ENCODE measurements at places on chromosomes 2 and 18. TPM values are rescaled to one million over a fixed set of nuclear protein-coding genes. Genes with fewer than 3 reads are reported as not detected.
A peak's percentile ranks its signal among the peaks of the same experiment; 100 is the strongest.

GRCh38 chr2:182887753-182888415 lies 21.4 kb upstream of the FRZB start:
- peaks cover 2% of the 10 kb centered on the region for H3K27me3 ChIP-seq
- H3K4me1 ChIP-seq, result no peaks in the 10 kb centered on the region
- no peak overlapping the region for H3K27ac ChIP-seq
- DNase-seq, result no peak
- no peaks in the 10 kb centered on the region for H3K36me3 ChIP-seq
- no peak overlapping the region for H3K4me3 ChIP-seq

Gene PDCD1
- not detected for polyA plus RNA-seq

- H3K27me3 ChIP-seq, result peaks cover 20% of the 10 kb centered on the region
- no peak overlapping the region for H3K27ac ChIP-seq
- no peak for DNase-seq
- no peak overlapping the region for H3K4me3 ChIP-seq
- peaks cover 4% of the 10 kb centered on the region for H3K36me3 ChIP-seq
- H3K4me1 ChIP-seq, result peaks cover 12% of the 10 kb centered on the region
Measured at GRCh38 chr2:235391921-235392615, 101.8 kb upstream of the AGAP1 start.

- peak overlapping the region; percentile 7 for H3K4me3 ChIP-seq
- H3K27ac ChIP-seq, result peak overlapping the region; percentile 36
- peaks cover under 1% of the 10 kb centered on the region for H3K27me3 ChIP-seq
- peaks cover 10% of the 10 kb centered on the region for H3K4me1 ChIP-seq
- H3K36me3 ChIP-seq, result no peaks in the 10 kb centered on the region
- peak; percentile 7 for DNase-seq
Measured at GRCh38 chr2:10150436-10150835, 27.9 kb downstream of the RRM2 start.

DNA sequence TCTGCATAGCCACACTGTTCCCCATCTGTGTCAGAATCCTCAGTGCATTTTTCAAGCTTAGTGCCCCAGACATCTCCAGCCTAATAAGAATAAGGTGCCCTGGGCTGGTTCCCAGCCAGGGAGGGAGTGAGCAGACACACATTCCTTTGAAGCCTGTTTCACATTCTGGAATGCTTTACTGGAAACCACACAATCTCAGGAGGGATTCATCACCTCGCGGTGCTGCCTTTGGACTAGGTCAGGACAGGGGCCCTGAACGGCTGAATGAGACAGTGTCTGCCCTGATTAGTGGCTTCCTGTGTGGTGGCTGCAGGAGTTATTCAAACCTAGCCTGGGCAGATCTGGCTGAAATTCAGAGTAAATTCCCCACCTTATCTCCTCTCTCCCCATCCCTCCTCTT lies 108.0 kb upstream of the LDAH start:
- no peak overlapping the region for H3K27ac ChIP-seq
- H3K4me3 ChIP-seq, result no peak overlapping the region
- H3K27me3 ChIP-seq, result no peaks in the 10 kb centered on the region
- H3K4me1 ChIP-seq, result no peaks in the 10 kb centered on the region

GRCh38 chr18:57640749-57641148 lies 19.1 kb upstream of the NARS1 start:
- H3K4me1 ChIP-seq, result peaks cover 25% of the 10 kb centered on the region
- DNase-seq, result no peak
- H3K27me3 ChIP-seq, result no peaks in the 10 kb centered on the region
- H3K36me3 ChIP-seq, result peaks cover 17% of the 10 kb centered on the region
- no peak overlapping the region for H3K27ac ChIP-seq

- H3K36me3 ChIP-seq, result no peaks in the 10 kb centered on the region
- peaks cover 4% of the 10 kb centered on the region for H3K27me3 ChIP-seq
- H3K27ac ChIP-seq, result no peak overlapping the region
- H3K4me1 ChIP-seq, result no peaks in the 10 kb centered on the region
- H3K4me3 ChIP-seq, result no peak overlapping the region
- no peak for DNase-seq
Measured at GRCh38 chr2:132664096-132664495, 5.9 kb downstream of the LYPD1 start.

DNA sequence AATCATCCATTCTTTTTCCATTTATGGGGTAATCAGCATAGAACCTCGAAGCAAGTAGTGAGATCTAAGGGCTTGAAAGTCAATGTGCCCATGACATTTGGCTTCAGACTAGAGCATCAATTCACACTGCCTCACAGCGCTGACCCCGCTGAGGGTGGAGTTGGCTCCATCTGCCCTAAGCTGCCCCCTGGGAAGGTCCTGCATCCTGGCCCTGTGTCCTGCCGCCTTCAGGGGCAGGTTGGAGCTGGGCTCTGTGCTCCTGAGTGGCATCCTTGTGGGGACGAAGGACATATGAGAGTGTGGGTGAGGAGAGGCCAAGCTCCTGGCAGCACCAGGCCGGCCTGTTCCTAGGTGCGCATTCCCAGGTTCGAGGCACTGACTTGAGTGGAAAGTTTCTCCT lies 249.4 kb downstream of the FHOD3 start:
- H3K4me3 ChIP-seq, result no peak overlapping the region
- no peaks in the 10 kb centered on the region for H3K27me3 ChIP-seq
- H3K4me1 ChIP-seq, result no peaks in the 10 kb centered on the region
- H3K27ac ChIP-seq, result no peak overlapping the region
- DNase-seq, result no peak
- H3K36me3 ChIP-seq, result no peaks in the 10 kb centered on the region

GRCh38 chr2:109422071-109422757 lies 191.6 kb downstream of the SEPTIN10 start:
- peaks cover 1% of the 10 kb centered on the region for H3K27me3 ChIP-seq
- H3K36me3 ChIP-seq, result no peaks in the 10 kb centered on the region
- H3K4me3 ChIP-seq, result no peak overlapping the region
- H3K4me1 ChIP-seq, result no peaks in the 10 kb centered on the region
- H3K27ac ChIP-seq, result no peak overlapping the region
- no peak for DNase-seq

GRCh38 chr2:138093455-138093854 lies 129.2 kb downstream of the HNMT start:
- no peak for DNase-seq
- no peak overlapping the region for H3K4me3 ChIP-seq
- no peaks in the 10 kb centered on the region for H3K36me3 ChIP-seq
- H3K27me3 ChIP-seq, result no peaks in the 10 kb centered on the region
- no peaks in the 10 kb centered on the region for H3K4me1 ChIP-seq

Gene KCNG2
- not detected for polyA plus RNA-seq

Gene GCG
- polyA plus RNA-seq, result not detected

DNA sequence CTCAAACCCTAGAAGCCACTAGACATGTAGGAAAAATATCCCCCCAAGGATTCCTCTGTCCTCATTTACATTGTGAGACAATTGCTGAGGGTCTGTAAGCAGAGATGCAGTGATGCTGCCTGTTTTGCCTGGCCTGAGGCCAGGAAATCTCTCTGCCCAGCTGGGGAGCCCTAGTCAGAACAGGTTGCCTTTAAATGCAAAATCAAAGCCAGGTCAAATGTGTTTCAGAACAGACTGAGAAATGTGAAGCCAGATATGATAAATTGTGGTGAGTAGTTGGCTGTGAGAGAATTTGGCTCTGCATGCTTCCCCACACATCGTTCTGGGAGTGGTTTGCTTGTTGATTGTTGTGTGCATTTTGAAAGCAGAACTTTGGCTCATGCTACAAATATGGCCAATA lies 38.4 kb upstream of the NXPH2 start:
- H3K27ac ChIP-seq, result no peak overlapping the region
- H3K36me3 ChIP-seq, result no peaks in the 10 kb centered on the region
- no peaks in the 10 kb centered on the region for H3K4me1 ChIP-seq
- no peak for DNase-seq
- no peak overlapping the region for H3K4me3 ChIP-seq
- H3K27me3 ChIP-seq, result no peaks in the 10 kb centered on the region

DNA sequence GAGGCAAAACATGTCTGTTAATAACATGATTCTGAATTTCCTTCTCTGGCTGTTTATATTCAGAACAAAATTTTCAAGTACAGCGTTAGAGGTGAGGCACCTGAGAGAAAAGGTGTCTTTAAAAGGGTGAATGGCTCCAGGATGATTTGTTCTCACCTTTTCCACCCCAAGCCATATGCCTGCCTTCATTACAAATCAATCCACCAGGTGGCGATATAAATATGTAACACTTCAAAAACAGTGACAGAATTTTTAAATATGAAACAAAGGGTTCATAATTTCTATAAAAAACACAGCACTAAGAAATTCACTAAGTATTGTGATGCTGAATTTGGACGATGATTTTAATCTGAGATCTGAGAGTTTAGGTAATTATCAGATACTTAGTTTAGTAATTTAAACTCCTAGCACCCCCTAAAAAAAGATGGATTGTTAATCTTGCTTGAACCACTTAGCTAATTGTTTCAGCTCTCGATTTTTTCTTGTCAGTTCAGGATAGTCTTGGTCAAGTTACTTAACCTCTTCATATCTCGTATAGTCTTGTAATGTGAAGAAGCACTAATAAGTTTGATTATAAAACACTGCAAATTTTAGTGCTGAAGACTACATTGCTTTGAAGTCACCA lies 528.8 kb downstream of the CPS1 start:
- H3K4me1 ChIP-seq, result no peaks in the 10 kb centered on the region
- no peak overlapping the region for H3K27ac ChIP-seq
- H3K4me3 ChIP-seq, result no peak overlapping the region
- no peak for DNase-seq
- H3K36me3 ChIP-seq, result no peaks in the 10 kb centered on the region
- peaks cover 4% of the 10 kb centered on the region for H3K27me3 ChIP-seq

Gene PLEKHH2
- polyA plus RNA-seq, result not detected

DNA sequence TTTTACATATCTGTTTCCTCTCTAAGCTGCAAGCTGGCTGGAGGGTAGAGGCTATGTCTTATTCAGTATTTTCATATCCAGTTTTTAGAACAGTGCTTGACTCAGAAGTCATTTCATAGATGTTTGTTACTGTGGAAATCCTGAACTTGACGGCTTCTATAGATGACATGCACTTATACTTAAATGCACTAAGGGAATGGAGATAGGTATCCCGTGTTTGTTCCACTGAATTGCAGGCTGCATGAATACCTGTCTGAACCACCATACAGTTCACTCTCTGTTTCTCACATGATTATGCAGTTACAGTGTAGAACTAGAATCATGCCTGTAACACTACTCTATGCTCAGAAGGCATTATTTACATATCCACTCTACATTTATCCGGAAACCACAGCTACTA lies 417.1 kb downstream of the MTX2 start:
- no peak overlapping the region for H3K27ac ChIP-seq
- H3K4me1 ChIP-seq, result no peaks in the 10 kb centered on the region
- no peaks in the 10 kb centered on the region for H3K36me3 ChIP-seq
- peaks cover 4% of the 10 kb centered on the region for H3K27me3 ChIP-seq

Gene ST8SIA3
- polyA plus RNA-seq, result not detected

Gene FEV
- polyA plus RNA-seq, result not detected

- peak overlapping the region; percentile 85 for H3K4me3 ChIP-seq
- peaks cover 75% of the 10 kb centered on the region for H3K4me1 ChIP-seq
Measured at GRCh38 chr2:30230497-30231211, 680 bp upstream of the LBH start.

DNA sequence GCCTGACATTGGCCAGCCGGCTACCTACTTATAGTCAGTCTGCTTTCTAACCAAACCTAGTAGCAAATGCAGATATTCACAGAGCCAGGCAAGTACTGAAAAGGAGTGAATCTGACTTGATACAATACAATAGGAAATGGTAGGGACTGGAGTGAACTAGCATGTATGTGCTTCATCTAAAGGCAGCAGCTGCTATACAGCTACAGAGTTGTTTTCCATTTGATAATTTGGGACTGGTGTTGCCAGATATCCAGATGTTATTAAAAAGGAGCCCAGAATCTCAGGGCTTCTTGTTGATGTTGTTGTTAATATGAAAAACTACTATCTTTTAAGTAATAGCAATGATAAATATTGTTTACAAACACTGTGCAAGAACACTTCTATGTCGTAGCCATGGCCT lies 159.4 kb downstream of the BABAM2 start:
- DNase-seq, result no peak
- no peaks in the 10 kb centered on the region for H3K36me3 ChIP-seq
- H3K4me3 ChIP-seq, result no peak overlapping the region
- no peaks in the 10 kb centered on the region for H3K4me1 ChIP-seq
- H3K27ac ChIP-seq, result no peak overlapping the region
- no peaks in the 10 kb centered on the region for H3K27me3 ChIP-seq

GRCh38 chr2:144712550-144712940 lies 192.6 kb upstream of the ZEB2 start:
- no peaks in the 10 kb centered on the region for H3K27me3 ChIP-seq
- H3K4me3 ChIP-seq, result no peak overlapping the region
- no peak overlapping the region for H3K27ac ChIP-seq
- peaks cover under 1% of the 10 kb centered on the region for H3K36me3 ChIP-seq
- no peak for DNase-seq

- peak overlapping the region; percentile 62 for H3K4me3 ChIP-seq
- DNase-seq, result no peak
- peak overlapping the region; percentile 77 for H3K27ac ChIP-seq
- peaks cover 3% of the 10 kb centered on the region for H3K27me3 ChIP-seq
- peaks cover 38% of the 10 kb centered on the region for H3K36me3 ChIP-seq
- H3K4me1 ChIP-seq, result peaks cover 100% of the 10 kb centered on the region
Measured at GRCh38 chr2:119943058-119943457, 69.8 kb upstream of the EPB41L5 start.

Gene SALL3
- not detected for polyA plus RNA-seq

Gene SH3RF3
- polyA plus RNA-seq, result not detected

- H3K27me3 ChIP-seq, result no peaks in the 10 kb centered on the region
- no peak overlapping the region for H3K4me3 ChIP-seq
- no peak overlapping the region for H3K27ac ChIP-seq
- peaks cover 4% of the 10 kb centered on the region for H3K36me3 ChIP-seq
- DNase-seq, result no peak
Measured at GRCh38 chr2:27014771-27015433, 17.9 kb upstream of the TMEM214 start.

Gene DSC1
- polyA plus RNA-seq, result 1.5 TPM

GRCh38 chr2:109009920-109010610 lies 21.0 kb upstream of the EDAR start:
- H3K27me3 ChIP-seq, result peaks cover 2% of the 10 kb centered on the region
- H3K36me3 ChIP-seq, result no peaks in the 10 kb centered on the region
- no peak for DNase-seq
- H3K27ac ChIP-seq, result no peak overlapping the region
- H3K4me3 ChIP-seq, result no peak overlapping the region

- no peak for DNase-seq
- no peaks in the 10 kb centered on the region for H3K36me3 ChIP-seq
- no peak overlapping the region for H3K4me3 ChIP-seq
- H3K27ac ChIP-seq, result no peak overlapping the region
- no peaks in the 10 kb centered on the region for H3K4me1 ChIP-seq
- no peaks in the 10 kb centered on the region for H3K27me3 ChIP-seq
Measured at GRCh38 chr2:191474464-191474863, 203.5 kb upstream of the NABP1 start.
